ENCODE measurements at places on chromosomes 7 and 10.

DNA sequence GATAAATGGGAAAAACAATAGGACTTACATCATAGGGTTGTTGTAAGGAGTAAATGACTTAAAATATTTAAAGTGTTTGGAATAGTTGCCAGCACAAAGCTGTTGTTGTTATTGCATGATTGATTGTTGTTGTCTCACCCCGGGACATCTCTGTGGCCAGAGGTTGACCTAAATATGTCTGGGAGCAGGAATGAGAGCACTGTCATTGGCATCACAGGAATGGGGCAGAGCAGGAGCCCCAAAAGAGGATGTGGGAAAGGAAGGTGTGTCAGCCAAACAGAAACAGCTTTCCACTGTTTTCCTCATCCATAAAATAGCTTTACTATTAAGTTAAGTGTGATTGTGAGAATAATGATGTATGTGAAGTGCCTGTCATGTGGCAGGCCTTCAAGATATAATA lies 121.6 kb downstream of the TMEM168 start:
- DNase-seq = no peak

DNA sequence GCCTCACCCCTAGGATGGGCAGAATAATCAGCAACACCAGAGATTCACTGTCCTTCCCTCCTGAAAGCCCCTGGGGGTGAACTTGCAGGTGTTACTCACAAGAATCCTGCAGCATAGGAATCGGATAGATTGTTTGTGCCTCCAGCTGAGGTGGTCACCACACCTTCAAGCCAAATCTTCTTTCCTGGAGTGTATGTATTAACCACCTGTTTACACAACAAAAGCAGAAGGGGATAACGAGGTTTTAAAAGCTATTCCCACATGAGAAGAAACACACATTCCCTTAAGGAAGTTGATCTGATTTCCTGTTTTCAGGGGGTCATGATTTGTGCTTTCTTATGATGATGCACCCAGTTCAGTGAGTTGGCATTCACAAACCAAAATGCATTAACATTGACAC lies 173.8 kb upstream of the HPS1 start:
- DNase-seq = no peak

- no peak for DNase-seq
Observed at GRCh38 chr10:25068152-25069058, 52.0 kb downstream of the THNSL1 start.

DNA sequence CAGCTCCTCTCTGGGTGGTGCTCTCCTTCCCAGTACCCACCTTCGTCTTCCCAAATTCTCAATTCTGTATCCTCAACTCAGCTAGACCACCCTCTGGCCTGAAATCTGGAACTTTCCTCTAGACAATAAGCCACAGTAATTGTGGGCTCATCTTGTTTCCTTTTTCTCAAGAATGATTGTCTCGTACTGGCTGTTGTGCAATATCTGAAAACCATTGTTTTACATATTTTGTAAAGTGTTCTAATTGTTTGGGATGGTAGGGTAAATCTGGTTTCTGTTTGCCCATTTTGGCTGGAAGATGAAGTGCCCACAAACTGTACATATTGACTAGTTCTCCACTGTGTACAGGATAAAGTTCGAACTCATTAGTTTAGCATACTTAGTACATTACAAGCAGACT lies 11.3 kb upstream of the NOBOX start:
- no peak for DNase-seq

DNA sequence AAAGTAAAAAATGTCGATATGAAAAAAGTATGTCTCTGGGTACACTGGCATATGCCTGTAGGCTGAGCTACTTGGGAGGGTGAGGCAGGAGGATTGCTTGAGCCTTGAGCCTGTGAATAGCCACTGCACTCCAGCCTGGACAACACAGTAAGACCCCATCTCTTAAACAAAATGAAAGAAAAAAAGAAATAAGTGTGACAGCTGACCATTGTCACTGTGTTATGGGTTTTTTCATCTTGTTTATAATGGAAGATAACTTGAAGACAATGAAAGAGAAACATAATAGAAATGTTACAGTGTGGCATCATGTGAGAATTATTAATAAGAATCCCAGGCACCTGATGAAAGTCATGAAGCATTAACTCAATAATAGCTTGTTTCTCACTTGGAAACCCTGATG lies 75.0 kb downstream of the APBB1IP start:
- no peak for DNase-seq

DNA sequence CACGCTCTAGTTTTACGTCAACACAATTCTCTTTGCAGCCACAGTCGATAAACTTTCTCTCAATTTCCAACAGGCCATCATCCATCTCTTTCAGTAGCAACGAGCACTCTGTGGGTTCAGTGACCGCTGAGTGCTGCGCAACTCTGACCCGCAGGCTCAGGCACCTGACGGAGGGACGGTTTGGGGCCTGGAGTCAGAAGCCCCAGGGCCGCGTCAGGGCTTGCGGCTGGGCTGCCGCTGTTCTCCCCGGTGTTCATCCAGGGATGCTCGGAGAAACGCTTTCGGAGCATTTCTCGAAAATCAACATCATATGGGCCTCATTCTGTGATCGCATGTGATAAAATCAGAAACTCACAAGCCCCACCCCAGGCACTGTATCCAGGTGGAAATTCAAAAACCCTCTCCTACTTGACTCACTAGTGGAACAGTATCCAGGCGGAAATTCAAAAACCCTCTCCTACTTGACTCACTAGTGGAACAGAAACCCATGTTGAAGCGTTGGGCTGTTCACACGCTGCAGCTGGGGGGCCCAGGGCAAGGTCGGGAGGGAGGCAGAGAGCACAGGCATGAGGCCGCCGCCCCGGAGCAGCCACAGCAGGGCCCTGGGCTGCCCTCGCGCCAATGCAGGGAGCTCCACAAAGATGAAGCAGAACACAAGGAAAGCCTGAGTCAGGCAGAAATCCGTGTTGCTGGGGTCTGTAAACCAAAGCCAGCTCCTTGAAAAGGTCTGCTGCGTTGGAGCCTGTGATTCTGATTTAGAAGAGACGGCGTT lies 73.3 kb upstream of the NKX6-2 start:
- DNase-seq = no peak

DNA sequence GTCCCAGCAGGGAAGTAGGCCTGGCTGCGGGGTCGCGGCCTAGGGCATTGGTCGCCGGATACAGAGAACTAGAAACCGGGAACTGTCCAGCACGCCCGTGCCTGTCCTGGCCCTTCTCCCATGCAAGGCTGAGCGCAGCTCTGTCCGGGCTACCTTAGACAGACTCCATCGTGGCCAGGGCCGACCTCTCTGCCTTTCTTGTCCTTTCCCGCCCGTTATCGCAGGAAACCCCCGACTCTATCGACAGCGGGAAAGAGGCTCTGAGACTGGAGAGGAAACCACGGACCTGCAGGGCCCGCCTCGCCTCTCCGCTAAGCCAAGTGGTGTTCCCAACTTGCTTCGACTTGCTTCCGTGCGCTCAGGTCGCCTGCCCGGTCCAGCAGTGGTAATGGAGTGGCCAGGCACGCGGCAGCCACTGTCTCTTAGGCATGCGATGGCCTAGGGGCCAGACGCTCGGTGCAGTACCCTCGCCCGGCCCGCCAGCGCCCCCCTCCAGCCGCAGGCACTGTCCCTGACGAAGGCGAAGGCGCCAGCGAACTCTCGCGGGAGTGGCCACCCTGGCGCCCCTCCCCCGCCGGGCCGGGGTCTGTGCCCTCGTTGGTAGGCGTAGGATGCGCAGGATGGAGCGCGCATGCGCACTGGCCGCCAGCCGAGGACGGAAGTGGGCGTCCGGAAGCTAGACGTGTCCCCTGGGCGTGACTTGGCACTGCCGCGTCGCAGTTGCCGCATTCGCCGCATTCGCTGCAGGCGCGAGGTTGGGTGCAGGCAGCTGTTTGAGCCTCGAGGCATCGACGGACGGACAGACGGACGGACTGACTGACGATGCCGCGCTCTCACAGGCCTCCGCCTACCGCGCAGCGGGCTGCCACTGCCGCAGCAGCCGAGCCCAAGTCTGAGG lies 54.4 kb downstream of the MCMBP start:
- no peak for DNase-seq

DNA sequence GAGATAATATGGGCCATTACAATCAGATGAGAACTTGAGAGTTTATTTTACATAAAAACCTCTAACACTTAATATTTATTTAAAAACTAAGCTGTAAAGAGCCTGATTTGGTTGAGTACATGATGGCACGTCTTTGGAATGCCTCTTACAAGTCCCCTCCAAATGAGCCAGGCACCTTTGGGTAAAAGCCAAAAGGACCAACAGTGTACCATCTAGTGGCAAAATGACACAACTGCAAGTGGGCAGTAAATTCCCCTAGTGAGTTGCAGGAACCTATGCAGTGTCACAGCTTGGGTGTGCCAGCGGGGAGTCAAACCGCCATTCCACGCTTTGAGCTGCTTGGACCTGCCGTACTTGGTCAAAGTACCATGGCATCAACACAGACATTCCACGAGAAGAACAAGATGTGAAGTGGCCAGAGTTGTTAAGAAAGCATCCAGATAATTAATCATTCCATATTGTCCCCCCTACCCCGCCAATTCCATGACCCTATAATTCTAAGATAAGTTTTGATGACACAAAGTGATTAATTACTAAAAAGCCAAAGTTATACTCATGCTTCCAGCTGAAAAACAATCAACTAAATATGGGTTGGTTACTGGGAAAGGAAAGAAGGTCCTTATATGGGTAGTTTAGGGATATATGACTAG lies 115.2 kb downstream of the SORBS1 start:
- DNase-seq = no peak

Measured in NCI-H446 (cell line).